Right lobe of liver (tissue), 6 donors: ENCODE measurements at places on chromosomes 16 and 17. TPM values are rescaled to one million over a fixed set of nuclear protein-coding genes. Genes with fewer than 3 reads are reported as not detected.

DNA sequence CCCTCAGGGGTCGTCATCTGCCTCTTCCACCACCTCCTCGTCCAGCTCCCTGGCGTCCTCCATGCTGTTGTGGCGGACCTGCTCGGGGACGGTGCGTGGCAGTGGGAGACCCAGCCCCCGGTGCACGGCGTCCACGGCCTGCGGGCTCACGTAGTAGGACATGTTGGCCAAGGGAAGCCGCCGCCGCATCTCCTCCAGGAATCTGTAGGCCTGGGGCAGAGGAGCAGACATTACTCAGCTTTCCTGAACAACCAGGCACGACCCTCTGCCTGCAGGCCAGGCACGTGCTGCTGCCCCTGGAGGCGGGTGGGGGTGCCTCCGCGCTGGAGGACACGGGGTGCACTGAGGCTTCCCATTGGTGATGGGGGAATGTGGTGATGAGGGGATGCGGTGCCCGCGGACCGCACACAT, 17.8 kb downstream of the TELO2 start:
- H3K27me3 ChIP-seq, result no peaks in the 10 kb centered on the region
- H3K4me1 ChIP-seq, result no peaks in the 10 kb centered on the region
- no peak overlapping the region for H3K4me3 ChIP-seq

DNA sequence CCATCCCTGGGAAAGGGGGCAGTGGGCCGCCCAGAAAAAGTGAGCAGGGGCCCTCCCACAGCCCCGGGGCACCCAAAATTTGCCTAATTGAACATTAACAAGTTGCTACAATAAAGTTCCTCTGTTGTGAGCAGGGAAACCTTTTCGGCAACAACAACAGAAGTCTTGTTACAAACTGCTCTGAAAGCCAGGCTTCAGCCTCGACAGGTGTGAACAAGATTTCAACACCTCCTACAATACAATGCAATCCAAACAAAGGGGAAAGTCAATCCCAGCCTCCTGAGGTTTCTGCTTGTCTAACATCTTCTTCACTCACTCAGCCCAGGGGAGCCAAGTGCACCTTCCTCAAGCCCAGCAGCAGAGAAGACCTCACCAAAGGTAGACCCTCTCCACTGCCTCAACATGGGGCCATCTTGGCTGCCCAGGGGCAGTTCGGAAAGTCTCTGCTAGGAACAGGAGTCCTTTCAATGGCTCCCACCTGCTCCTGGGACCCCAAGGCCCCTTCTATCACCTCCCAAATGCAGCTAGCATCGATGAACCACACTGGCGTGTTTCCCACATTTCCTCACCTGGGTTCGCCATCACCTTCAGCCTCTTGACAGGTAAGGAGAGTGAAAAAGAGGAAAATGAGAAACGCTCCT, 19.1 kb downstream of the ZFHX3 start:
- H3K4me3 ChIP-seq, result no peak overlapping the region
- H3K4me1 ChIP-seq, result no peaks in the 10 kb centered on the region
- no peaks in the 10 kb centered on the region for H3K27me3 ChIP-seq

Gene SP6
- 0.12 TPM for total RNA-seq

Gene SOX9
- 1.2 TPM for total RNA-seq

- H3K27me3 ChIP-seq, result no peaks in the 10 kb centered on the region
- DNase-seq, result no peak
- no peak overlapping the region for H3K4me3 ChIP-seq
- no peaks in the 10 kb centered on the region for H3K4me1 ChIP-seq
- peaks cover under 1% of the 10 kb centered on the region for H3K36me3 ChIP-seq
These were observed 2.0 kb upstream of the TMEM11 start for GRCh38 chr17:21215935-21216334.

- H3K27ac ChIP-seq, result no peak overlapping the region
- no peak for DNase-seq
- no peaks in the 10 kb centered on the region for H3K36me3 ChIP-seq
- H3K4me3 ChIP-seq, result no peak overlapping the region
- H3K27me3 ChIP-seq, result no peaks in the 10 kb centered on the region
These were observed 17.6 kb downstream of the DRC3 start for GRCh38 chr17:17990282-17990681.

DNA sequence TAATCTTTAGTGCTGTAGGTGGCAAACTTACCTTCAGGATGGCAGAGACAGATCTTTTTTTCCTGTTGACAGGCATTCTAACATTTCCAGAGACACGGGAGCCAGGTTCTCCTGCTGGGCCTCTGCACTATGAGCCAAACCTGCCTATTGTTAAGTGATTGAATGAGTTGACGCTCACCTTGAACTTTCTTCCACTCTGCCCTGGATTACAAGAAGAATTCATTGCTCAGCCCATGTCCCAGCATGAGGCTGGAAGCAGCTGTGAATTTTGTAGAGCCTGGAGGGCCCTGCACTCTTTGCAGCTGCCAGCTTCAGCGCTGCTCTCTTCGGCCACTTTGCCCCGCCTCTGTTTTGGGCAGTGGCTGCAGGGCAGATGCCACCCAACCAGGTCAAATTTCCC, 9.4 kb upstream of the SLC7A5 start:
- no peak overlapping the region for H3K4me3 ChIP-seq
- no peaks in the 10 kb centered on the region for H3K36me3 ChIP-seq

- no peaks in the 10 kb centered on the region for H3K36me3 ChIP-seq
- no peak overlapping the region for H3K4me3 ChIP-seq
- DNase-seq, result no peak
- no peak overlapping the region for H3K27ac ChIP-seq
- H3K4me1 ChIP-seq, result no peaks in the 10 kb centered on the region
These were observed 8.8 kb downstream of the SBK1 start for GRCh38 chr16:28301154-28301553.

DNA sequence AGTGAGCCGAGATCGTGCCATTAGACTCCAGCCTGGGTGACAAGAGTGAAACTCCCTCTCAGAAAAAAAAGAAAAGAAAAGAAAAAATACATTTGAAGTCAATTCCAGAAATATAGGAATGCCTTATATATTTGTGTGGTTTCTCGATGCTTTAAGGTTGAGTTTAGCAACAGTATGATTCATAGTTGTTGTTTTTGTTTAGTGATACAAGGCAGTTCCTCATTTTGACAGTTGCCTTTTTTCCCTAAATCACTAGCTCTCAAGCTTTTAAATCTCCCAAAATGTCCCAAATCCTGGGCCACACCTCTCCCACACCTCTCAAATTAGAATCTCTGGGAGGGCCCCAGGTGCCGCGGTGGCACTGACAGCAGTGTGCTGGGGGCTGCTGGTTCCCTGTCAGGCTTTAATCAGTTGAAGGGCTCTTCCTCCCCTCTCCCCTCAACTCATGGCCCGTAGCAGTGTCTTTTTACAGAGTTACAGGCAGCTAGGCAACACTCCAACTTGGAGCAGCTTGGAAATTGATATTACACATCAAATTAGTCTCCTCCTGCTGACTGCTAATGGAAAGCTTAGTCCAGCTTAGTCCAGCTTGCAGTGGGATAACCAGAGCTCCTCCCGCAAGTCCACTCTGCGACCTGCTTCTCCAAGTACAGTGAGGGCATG, 58.4 kb downstream of the EPN2 start:
- H3K4me1 ChIP-seq, result no peaks in the 10 kb centered on the region
- no peaks in the 10 kb centered on the region for H3K36me3 ChIP-seq
- no peaks in the 10 kb centered on the region for H3K27me3 ChIP-seq

- peak overlapping the region; percentile 9 for H3K27ac ChIP-seq
- peak overlapping the region; percentile 87 for H3K4me3 ChIP-seq
- H3K36me3 ChIP-seq, result no peaks in the 10 kb centered on the region
- no peaks in the 10 kb centered on the region for H3K27me3 ChIP-seq
- no peak for DNase-seq
These were observed 330 bp downstream of the CASKIN2 start for GRCh38 chr17:75514919-75515495.

DNA sequence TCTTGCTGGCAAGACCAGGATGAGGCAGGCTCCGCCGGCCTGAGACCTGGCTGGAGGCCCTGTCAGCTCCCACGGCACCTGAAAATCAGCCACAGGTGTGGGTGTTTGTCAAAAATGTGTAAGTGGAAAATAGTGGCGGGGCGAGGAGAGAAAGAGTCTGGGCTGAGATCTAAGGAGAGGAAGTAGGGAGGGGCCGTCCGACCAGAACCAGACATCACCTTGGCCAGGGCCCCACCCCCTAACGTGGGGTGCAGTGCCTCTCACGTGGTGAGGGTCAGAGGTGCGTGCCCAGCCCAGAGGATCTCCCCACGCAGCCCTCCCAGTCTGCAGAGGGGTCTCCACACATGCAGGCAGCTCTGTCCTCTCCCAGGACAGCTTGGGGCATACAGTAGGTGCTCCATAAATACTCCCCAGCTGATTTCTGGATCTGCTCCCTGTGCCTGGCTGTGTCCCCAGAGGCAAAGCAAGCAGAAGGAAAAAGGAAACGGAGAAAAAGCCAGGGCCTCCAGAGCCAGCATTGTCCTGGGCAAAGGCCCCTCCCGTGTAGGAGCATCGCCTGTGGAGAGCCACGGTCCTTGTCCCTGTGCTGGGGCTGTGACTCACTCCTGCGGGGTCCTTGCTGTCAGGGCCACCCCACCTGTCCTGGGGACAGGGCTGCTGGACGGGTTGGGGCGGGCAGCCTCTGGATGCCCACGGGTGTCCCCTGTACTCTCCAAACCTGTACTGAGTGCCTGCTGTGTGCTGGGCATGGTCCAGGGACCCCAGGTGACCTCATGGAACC, 16.7 kb downstream of the ZFPM1 start:
- H3K27ac ChIP-seq, result no peak overlapping the region
- H3K4me3 ChIP-seq, result no peak overlapping the region
- DNase-seq, result no peak
- H3K36me3 ChIP-seq, result no peaks in the 10 kb centered on the region
- H3K4me1 ChIP-seq, result peaks cover 17% of the 10 kb centered on the region
- no peaks in the 10 kb centered on the region for H3K27me3 ChIP-seq

GRCh38 chr17:37698132-37698910, 46.5 kb downstream of the HNF1B start:
- H3K36me3 ChIP-seq, result peaks cover 5% of the 10 kb centered on the region
- H3K27me3 ChIP-seq, result no peaks in the 10 kb centered on the region
- no peak overlapping the region for H3K4me3 ChIP-seq
- no peak for DNase-seq

GRCh38 chr17:50406578-50406977, 9.3 kb upstream of the LRRC59 start:
- no peaks in the 10 kb centered on the region for H3K36me3 ChIP-seq
- no peak overlapping the region for H3K4me3 ChIP-seq
- peaks cover 5% of the 10 kb centered on the region for H3K4me1 ChIP-seq
- H3K27me3 ChIP-seq, result no peaks in the 10 kb centered on the region
- H3K27ac ChIP-seq, result no peak overlapping the region

Gene GINS2
- 1.6 TPM for total RNA-seq

- no peaks in the 10 kb centered on the region for H3K36me3 ChIP-seq
- DNase-seq, result no peak
- no peaks in the 10 kb centered on the region for H3K4me1 ChIP-seq
- no peak overlapping the region for H3K27ac ChIP-seq
- peak overlapping the region; percentile 48 for H3K4me3 ChIP-seq
These were observed 8.0 kb downstream of the TSR3 start for GRCh38 chr16:1343428-1344242.

Gene OTOP3
- not detected for total RNA-seq
